ENCODE measurements at places on chromosomes 12 and 14.

GRCh38 chr12:6685814-6686213 is 3.4 kb downstream of the ZNF384 start:
- peaks cover 48% of the 10 kb centered on the region for H3K4me1 ChIP-seq
- peaks cover 7% of the 10 kb centered on the region for H3K36me3 ChIP-seq
- H3K4me3 ChIP-seq, result no peak overlapping the region
- no peak overlapping the region for H3K27ac ChIP-seq

DNA sequence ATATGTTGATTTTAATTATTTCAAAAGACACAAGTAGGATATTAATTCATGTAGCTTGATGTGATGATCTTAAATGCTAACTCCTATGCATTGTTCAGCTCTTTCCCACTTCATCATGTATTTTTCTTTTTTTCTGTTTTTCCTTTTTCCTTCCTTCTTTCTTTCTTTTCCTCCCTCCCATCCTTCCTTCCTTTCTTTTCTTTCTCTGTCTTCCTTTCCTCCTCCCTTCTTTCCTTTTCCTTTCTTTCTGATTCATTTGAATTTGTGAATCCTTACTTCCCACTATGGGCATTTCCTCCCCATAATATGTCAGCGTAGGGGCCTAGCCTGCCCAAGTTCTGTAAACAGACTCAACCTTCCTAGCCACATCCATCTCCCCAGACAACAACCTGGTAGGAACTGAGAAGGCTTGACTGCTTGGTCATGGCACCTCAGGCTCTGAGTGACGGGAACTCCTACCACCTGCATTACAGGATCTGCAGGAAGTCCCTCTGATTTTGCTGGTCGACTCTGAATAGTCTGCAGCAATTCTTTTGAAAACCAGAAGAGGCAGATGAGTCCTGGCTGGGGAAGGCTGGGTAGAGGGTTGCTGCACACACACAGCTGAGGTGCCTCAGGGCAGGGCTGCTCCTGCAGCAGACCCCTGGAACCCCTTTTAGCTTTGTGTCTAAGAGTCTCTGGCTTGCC is 33.4 kb upstream of the BHLHE41 start:
- H3K4me3 ChIP-seq, result no peak overlapping the region
- H3K36me3 ChIP-seq, result no peaks in the 10 kb centered on the region
- H3K27me3 ChIP-seq, result no peaks in the 10 kb centered on the region
- DNase-seq, result no peak

- H3K36me3 ChIP-seq, result no peaks in the 10 kb centered on the region
- DNase-seq, result no peak
- no peak overlapping the region for H3K4me3 ChIP-seq
- no peak overlapping the region for H3K27ac ChIP-seq
- peaks cover 26% of the 10 kb centered on the region for H3K4me1 ChIP-seq
Observed at GRCh38 chr12:47995981-47996401, 8.3 kb downstream of the COL2A1 start.

GRCh38 chr14:100723135-100723829 is 3.4 kb upstream of the DLK1 start:
- H3K27me3 ChIP-seq, result peaks cover 100% of the 10 kb centered on the region
- DNase-seq, result no peak
- no peak overlapping the region for H3K4me3 ChIP-seq
- no peak overlapping the region for H3K27ac ChIP-seq
- no peaks in the 10 kb centered on the region for H3K36me3 ChIP-seq

DNA sequence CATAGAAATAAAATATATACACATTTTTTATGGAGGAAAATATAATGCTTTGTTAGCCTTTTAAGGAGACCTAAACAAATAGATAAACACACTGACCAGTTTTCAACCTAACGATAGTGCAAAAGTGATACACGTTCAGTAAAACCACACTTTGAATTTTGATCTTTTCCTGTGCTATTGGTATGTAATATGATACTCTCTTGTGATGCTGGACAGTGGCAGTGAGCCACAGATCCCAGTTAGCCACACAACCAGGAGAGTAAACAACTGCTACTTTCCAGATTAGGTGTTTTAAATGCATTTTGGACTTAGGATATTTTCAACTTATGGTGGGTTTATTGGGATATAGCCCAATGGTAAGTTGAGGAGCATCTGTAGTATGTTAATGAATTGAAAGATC is 243.1 kb downstream of the ERC1 start:
- no peak overlapping the region for H3K4me3 ChIP-seq
- peaks cover 5% of the 10 kb centered on the region for H3K4me1 ChIP-seq
- no peaks in the 10 kb centered on the region for H3K27me3 ChIP-seq
- H3K27ac ChIP-seq, result no peak overlapping the region

- H3K27me3 ChIP-seq, result no peaks in the 10 kb centered on the region
- H3K4me3 ChIP-seq, result no peak overlapping the region
- no peaks in the 10 kb centered on the region for H3K36me3 ChIP-seq
- H3K27ac ChIP-seq, result no peak overlapping the region
Observed at GRCh38 chr12:90987101-90987500, 17.7 kb downstream of the EPYC start.

GRCh38 chr12:76863005-76863670 is 15.7 kb downstream of the CSRP2 start:
- H3K27me3 ChIP-seq, result no peaks in the 10 kb centered on the region
- peaks cover 20% of the 10 kb centered on the region for H3K36me3 ChIP-seq
- H3K4me1 ChIP-seq, result peaks cover 15% of the 10 kb centered on the region

GRCh38 chr12:91984556-91984955 is 161.1 kb downstream of the BTG1 start:
- no peaks in the 10 kb centered on the region for H3K27me3 ChIP-seq
- no peaks in the 10 kb centered on the region for H3K36me3 ChIP-seq
- no peak overlapping the region for H3K4me3 ChIP-seq
- no peak overlapping the region for H3K27ac ChIP-seq
- peaks cover 71% of the 10 kb centered on the region for H3K4me1 ChIP-seq

GRCh38 chr12:114944736-114945135 is 260.8 kb upstream of the TBX3 start:
- H3K4me3 ChIP-seq, result no peak overlapping the region
- H3K4me1 ChIP-seq, result no peaks in the 10 kb centered on the region
- no peaks in the 10 kb centered on the region for H3K36me3 ChIP-seq
- no peak for DNase-seq
- H3K27me3 ChIP-seq, result peaks cover 10% of the 10 kb centered on the region

GRCh38 chr12:127041985-127042625 is 1224.9 kb upstream of the TMEM132C start:
- no peak overlapping the region for H3K4me3 ChIP-seq
- H3K36me3 ChIP-seq, result no peaks in the 10 kb centered on the region
- no peaks in the 10 kb centered on the region for H3K4me1 ChIP-seq
- no peak for DNase-seq
- H3K27me3 ChIP-seq, result no peaks in the 10 kb centered on the region

- H3K27ac ChIP-seq, result no peak overlapping the region
- H3K4me1 ChIP-seq, result peaks cover 19% of the 10 kb centered on the region
- H3K4me3 ChIP-seq, result no peak overlapping the region
- DNase-seq, result no peak
- H3K27me3 ChIP-seq, result no peaks in the 10 kb centered on the region
Observed at GRCh38 chr12:12333407-12334366, 16.4 kb downstream of the MANSC1 start.

DNA sequence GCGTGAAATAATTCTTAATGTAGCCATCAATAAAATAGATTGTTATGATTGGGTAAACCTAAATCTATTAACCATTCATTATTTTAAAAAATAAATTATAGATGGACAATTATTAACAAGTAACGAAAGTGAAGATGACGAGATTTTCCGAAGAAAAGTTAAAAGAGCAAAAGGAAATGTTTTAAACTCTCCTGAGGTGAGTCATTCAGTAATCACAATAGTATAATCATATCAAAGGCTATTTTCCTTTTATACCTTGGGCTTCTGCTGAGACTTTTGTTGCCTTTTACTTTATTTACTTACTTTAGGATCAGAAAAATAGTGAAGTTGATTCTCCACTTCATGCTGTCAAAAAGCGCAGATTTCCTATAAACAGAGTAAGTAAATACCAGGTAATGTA is 45.6 kb downstream of the FANCM start:
- H3K27me3 ChIP-seq, result no peaks in the 10 kb centered on the region
- DNase-seq, result no peak
- no peaks in the 10 kb centered on the region for H3K36me3 ChIP-seq
- H3K4me3 ChIP-seq, result no peak overlapping the region
- no peaks in the 10 kb centered on the region for H3K4me1 ChIP-seq
- H3K27ac ChIP-seq, result no peak overlapping the region

DNA sequence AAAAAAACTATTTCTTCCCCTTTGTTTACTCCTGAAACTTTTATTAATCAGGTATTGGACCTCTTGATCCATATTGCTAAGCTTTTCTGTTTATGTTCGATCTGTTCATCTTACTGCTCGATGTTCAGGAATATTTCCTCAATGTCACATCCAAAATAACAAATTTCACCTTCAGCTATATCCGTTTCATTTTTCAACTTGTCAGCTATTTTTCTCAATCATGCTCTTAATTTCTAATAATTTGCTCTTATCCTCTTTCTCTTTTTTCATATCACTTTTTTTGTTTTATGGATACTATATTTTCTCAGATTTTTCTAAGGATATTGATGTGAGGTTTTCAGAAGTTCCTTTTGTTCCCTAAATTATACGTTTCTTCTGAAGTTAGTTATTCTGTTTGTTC is 29.8 kb downstream of the SLC38A4 start:
- H3K4me3 ChIP-seq, result no peak overlapping the region
- no peaks in the 10 kb centered on the region for H3K36me3 ChIP-seq
- H3K27ac ChIP-seq, result no peak overlapping the region
- no peak for DNase-seq

- no peak overlapping the region for H3K4me3 ChIP-seq
- DNase-seq, result no peak
- peaks cover 1% of the 10 kb centered on the region for H3K4me1 ChIP-seq
- H3K27me3 ChIP-seq, result peaks cover 67% of the 10 kb centered on the region
Observed at GRCh38 chr12:49287876-49288275, 7.1 kb upstream of the PRPH start.

DNA sequence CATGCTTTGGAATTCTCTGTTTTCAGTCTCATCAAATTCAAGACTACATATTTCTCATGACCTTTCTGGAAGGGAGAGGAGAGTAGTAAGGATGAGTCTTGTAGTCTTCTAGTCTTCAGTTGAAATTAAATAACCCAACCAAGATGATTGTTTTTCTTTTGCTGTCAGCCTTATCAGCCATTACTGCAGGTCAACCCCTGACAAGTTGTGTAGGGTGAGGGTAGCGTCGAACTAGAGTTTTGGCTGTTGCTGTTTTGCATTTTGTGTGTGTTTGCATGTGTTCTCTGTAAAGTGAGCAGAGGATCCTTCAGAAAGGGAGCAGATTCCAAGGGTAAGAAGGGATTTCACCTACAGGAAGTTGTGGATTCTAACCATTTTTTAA is 28.4 kb downstream of the DIP2B start:
- H3K4me1 ChIP-seq, result peaks cover 42% of the 10 kb centered on the region
- H3K36me3 ChIP-seq, result peaks cover 4% of the 10 kb centered on the region
- no peaks in the 10 kb centered on the region for H3K27me3 ChIP-seq
- DNase-seq, result no peak
- H3K27ac ChIP-seq, result no peak overlapping the region

- no peak overlapping the region for H3K4me3 ChIP-seq
- DNase-seq, result no peak
- no peaks in the 10 kb centered on the region for H3K36me3 ChIP-seq
- no peaks in the 10 kb centered on the region for H3K27me3 ChIP-seq
Observed at GRCh38 chr12:32163596-32163995, 56.9 kb downstream of the BICD1 start.

DNA sequence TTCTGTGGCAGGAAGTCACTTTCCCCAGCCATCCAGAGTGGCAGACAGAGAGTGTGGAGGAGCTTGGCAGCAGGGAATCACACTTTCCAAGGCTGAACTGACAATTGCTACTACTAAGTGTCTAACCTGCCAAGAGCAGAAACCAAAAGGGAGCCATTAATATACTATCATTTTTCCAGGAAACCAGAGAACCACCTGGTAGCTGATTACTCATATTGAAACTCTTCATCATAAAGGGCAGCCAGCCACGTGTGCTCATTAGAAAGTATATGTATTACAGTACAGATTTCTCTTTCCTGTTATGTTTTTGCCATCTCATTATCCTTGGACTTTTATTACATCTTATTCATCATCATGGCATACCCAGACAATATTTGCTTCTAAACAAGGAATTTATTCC is 374.9 kb downstream of the GXYLT1 start:
- H3K27ac ChIP-seq, result no peak overlapping the region
- no peak for DNase-seq
- no peaks in the 10 kb centered on the region for H3K4me1 ChIP-seq
- H3K4me3 ChIP-seq, result no peak overlapping the region
- no peaks in the 10 kb centered on the region for H3K27me3 ChIP-seq

DNA sequence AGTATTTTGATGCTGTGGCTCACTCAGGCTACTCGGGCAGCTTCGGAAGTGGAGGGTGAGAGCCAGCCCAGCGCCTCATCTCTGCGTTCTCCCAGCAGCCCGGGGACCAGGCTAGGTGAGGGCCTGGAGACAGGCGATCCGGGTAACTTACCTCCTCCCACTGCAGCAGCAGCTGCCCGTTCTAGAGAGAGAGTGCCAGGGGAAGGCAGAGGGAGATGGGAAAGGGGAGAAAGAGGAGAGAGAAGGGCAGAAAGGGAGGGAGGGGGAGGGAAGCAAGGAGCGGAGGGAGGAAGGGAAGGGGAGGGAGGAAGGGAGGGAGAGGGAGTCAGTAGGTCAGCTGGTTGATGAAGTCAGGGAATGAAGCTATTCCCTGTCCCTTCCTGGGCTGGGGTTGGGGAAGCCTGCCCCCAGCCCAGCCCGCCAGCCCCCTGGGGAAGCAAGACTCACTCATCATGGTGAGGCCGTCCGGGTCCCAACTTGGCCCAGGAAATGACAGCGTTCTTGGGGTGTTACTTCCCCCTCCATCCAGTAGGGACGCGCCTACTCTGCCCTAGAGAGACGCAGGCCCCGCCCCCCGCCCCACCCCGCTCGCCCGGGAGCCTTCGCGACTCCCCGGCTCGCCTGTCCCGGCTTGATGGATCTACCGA is at the start of gene IFI27L2:
Gene IFI27L2, minus strand, starts transcription at position 494 of the 647 bp plus-strand sequence. Its CDS starts 40 bp downstream, at position 454.
- H3K36me3 ChIP-seq, result no peaks in the 10 kb centered on the region
- DNase-seq, result peak; percentile 82
- H3K27me3 ChIP-seq, result no peaks in the 10 kb centered on the region
- peak within 1 kb of the TSS; percentile 85 for H3K27ac ChIP-seq
- H3K4me1 ChIP-seq, result peaks cover 17% of the 10 kb centered on the region
- H3K4me3 ChIP-seq, result peak within 1 kb of the TSS; percentile 72

GRCh38 chr14:92924247-92924646 is 1.3 kb downstream of the CHGA start:
- peaks cover 7% of the 10 kb centered on the region for H3K4me1 ChIP-seq
- H3K27ac ChIP-seq, result no peak overlapping the region
- no peak overlapping the region for H3K4me3 ChIP-seq
- no peak for DNase-seq
- peaks cover 67% of the 10 kb centered on the region for H3K27me3 ChIP-seq
- H3K36me3 ChIP-seq, result no peaks in the 10 kb centered on the region

- no peaks in the 10 kb centered on the region for H3K36me3 ChIP-seq
- no peaks in the 10 kb centered on the region for H3K27me3 ChIP-seq
- peak overlapping the region; percentile 5 for H3K4me3 ChIP-seq
Observed at GRCh38 chr12:91562476-91562875, 379.9 kb upstream of the DCN start.

GRCh38 chr12:93677195-93678064 is at the start of gene CRADD:
CRADD (plus strand) TSS chr12:93677375.
- H3K4me1 ChIP-seq, result peaks cover 57% of the 10 kb centered on the region
- DNase-seq, result peak; percentile 67
- H3K27me3 ChIP-seq, result no peaks in the 10 kb centered on the region
- H3K27ac ChIP-seq, result peak within 1 kb of the TSS; percentile 94
- peaks cover 4% of the 10 kb centered on the region for H3K36me3 ChIP-seq
